CD4-positive, alpha-beta T cell treated with Interleukin-1 beta for 1 hour (primary cell): ENCODE measurements at places on chromosomes 13 and 19.

DNA sequence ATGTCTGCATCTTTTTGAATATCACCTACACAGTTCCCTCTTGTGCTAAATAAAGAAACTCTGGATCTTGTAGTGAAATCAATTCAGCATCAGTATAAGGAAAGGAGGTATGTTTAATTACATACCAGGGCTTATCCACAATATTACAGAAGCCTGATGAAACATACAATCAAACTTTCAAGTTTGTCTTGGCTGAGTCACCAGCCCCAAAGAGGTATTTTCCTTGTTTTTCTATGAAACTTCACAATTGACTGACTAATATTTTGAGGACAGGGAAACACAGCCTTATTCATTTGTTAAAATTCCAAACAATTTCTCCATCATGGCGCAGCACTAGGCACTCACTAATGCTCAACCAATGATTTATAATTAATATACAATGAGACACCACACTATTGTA lies 952.4 kb downstream of the PCDH17 start:
- no peak for DNase-seq

GRCh38 chr19:5037936-5038335 lies 69.0 kb downstream of the KDM4B start:
- no peak for DNase-seq

DNA sequence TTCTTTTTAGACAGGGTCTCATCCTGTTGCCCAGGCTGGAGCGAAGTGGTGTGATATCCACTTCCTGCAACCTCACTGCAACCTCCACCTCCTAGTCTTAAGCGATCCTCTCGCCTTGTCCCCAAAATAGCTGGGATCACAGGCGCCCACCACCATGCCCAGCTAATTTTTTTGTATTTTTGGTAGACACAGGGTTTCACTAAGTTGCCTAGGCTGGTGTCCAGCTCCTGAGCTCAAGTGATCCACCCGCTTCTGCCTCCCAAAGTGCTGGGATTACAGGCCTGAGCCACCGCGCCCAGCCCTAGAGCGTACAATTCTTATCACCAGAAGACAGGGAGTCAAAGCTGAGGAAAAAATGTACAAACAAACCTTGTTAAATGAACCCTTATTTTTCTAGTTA lies 4.5 kb upstream of the ELOF1 start:
- no peak for DNase-seq

- no peak for DNase-seq
These were observed 64.7 kb downstream of the ZNF823 start for GRCh38 chr19:11674067-11674492.

DNA sequence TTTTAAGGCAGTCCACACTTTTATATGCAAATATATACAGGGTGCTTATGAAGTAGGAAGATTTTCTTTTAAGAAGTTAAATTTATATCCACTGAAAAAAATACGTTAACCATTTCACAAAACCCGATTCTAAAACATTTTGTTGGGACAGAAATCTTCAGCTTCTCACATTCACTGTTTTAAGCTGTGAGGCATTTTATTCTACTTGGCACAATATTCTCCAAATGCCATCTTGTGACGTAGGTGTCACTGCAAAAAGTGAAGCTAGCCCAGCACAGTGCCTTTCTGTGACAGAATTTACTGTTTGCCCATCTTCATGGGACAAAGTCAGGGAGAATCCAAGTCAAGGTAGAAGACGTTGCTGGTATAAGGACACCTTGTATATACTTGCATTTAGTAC lies 94.5 kb upstream of the SLC15A1 start:
- DNase-seq, result no peak

DNA sequence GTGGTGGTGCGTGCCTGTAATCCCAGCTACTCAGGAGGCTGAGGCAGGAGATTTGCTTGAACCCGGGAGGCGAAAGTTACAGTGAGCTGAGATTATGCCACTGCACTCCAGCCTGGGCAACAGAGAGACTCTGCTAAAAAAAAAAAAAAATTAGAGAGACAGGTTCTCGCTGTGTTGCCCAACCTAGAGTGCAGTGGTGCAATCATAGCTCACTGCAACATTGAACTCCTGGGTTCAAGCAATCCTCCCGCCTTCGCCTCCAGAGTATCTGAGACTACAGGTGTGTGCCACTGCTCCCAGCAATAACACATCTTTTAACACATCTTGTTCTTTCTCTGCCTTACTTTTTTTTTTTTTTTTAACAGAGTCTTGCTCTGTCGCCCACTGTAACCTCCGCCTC lies 32.7 kb downstream of the CLEC17A start:
- DNase-seq, result no peak

DNA sequence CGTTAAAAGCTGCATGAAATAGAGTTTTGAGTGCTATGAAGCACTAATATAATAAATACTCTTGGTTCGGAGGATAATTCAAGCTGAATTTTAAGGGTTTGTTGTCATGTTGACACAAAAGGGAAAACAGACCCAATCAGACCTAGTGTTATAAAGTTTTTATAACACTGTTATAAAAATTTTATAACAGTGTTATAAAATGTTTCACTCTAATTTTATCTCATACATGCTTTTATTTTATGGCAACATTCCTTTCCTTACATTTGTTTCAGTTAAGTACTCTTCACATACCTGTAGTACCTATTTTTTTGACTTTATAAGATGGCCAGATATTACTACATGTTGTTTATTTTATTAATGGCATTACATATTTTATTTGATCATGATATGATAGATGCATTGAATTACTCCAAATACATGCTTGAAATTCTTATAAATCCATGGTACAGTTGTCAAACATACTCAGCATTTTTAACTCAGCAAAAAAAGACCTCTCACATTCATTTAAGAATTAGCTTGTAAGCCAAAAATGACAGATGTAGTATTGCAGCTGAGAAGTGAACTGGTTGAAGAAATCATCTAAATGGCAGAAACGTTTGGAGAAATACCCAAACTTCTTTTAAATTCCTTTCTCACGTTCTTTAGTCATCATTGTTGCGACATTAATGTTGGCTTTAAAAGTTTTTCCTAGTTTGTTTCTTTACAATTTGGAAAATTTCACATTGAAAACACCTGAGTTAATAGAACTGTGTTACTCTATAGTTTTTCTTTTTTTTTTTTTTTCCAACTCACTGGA lies 104.5 kb downstream of the PIBF1 start:
- DNase-seq, result no peak
